Hematopoietic multipotent progenitor cell (in vitro differentiated cells): ENCODE measurements at places on chromosomes 3 and 15. TPM values are rescaled to one million over a fixed set of nuclear protein-coding genes. Genes with fewer than 3 reads are reported as not detected.

C3orf49 gene
- not detected for total RNA-seq

PIERCE2 gene
- total RNA-seq, result 0.54 TPM

CNTN4 gene
- 0.27 TPM for total RNA-seq

CPOX gene
- total RNA-seq, result 20.5 TPM

ITGB5 gene
- 2.2 TPM for total RNA-seq

C3orf85 gene
- total RNA-seq, result not detected

CDHR4 gene
- 0.27 TPM for total RNA-seq

PATL2 gene
- 5.7 TPM for total RNA-seq

IGDCC3 gene
- total RNA-seq, result not detected

A4GNT gene
- not detected for total RNA-seq

CACNA2D2 gene
- 1.1 TPM for total RNA-seq

COLQ gene
- 0.81 TPM for total RNA-seq

ETFA gene
- total RNA-seq, result 70.6 TPM

PSTPIP1 gene
- 23.4 TPM for total RNA-seq

XIRP1 gene
- under 0.01 TPM for total RNA-seq

SLC12A8 gene
- under 0.01 TPM for total RNA-seq

ZKSCAN7 gene
- total RNA-seq, result 15.6 TPM

PPP1R14D gene
- not detected for total RNA-seq

OR5H6 gene
- total RNA-seq, result not detected

NRG4 gene
- total RNA-seq, result 0.54 TPM

TRIM71 gene
- total RNA-seq, result 0.81 TPM

RNF13 gene
- 45.8 TPM for total RNA-seq

GHSR gene
- not detected for total RNA-seq

CYP11A1 gene
- total RNA-seq, result not detected

RBPMS2 gene
- 0.27 TPM for total RNA-seq

PLCL2 gene
- total RNA-seq, result 21.5 TPM

LDHAL6B gene
- total RNA-seq, result not detected

PRSS50 gene
- total RNA-seq, result under 0.01 TPM

SPESP1 gene
- total RNA-seq, result 0.81 TPM

RPLP1 gene
- total RNA-seq, result 922 TPM

LRRIQ4 gene
- total RNA-seq, result under 0.01 TPM

ALDH1L1 gene
- under 0.01 TPM for total RNA-seq
